ENCODE measurements at places on chromosomes 4 and X.
A peak's percentile ranks its signal among the peaks of the same experiment; 100 is the strongest.

- DNase-seq = peak; percentile 9
Observed at GRCh38 chr4:7427361-7427760, 7.4 kb downstream of the PSAPL1 start.

- no peak for DNase-seq
Observed at GRCh38 chr4:159383562-159383931, 280.7 kb downstream of the RAPGEF2 start.

DNA sequence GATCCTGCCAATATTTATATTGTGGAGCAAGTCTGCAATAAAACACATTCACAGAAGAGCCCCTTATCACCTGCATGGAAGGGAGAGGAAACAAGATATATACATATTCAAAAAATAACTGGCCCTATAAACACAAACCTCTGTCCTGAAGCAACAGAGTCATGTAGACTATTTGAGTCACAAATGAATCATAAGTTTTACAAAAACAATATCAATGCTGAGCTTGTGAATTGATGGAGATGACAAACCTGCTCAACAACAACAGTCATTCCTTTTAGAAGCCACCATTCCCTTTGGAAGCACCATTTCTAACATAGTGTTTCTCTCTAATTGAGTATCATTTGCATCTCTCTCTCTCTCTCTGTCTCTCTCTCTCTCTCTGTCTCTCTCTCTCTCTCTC, 313.9 kb downstream of the MID1IP1 start:
- no peak for DNase-seq

- no peak for DNase-seq
Observed at GRCh38 chr4:55768291-55768690, 51.3 kb upstream of the EXOC1L start.

GRCh38 chr4:60865273-60865672, 334.9 kb upstream of the ADGRL3 start:
- DNase-seq = no peak

Measured in D721Med (cell line).